ENCODE measurements at places on chromosomes 1 and 21. TPM values are rescaled to one million over a fixed set of nuclear protein-coding genes. Genes with fewer than 3 reads are reported as not detected.

DNA sequence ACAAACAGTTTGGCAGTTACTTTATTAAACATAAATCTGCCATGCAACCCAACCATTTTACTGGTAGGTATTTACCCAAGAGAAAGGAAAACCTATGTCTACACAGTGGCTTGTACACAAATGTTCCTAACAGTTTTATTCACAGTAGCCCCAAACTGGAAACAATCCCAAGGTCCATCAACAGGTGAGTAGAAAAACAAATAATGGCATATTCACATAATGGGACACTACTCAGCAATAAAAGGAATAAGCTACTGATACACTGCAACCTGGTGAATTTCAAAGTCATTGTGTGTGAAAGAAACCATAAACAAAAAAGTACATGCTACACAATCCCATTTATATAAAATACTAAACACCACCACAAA is 12.7 kb downstream of the KYAT3 start:
- DNase-seq = no peak

- DNase-seq = no peak
Observed at GRCh38 chr1:31257213-31257612, 17.5 kb upstream of the NKAIN1 start.

DNA sequence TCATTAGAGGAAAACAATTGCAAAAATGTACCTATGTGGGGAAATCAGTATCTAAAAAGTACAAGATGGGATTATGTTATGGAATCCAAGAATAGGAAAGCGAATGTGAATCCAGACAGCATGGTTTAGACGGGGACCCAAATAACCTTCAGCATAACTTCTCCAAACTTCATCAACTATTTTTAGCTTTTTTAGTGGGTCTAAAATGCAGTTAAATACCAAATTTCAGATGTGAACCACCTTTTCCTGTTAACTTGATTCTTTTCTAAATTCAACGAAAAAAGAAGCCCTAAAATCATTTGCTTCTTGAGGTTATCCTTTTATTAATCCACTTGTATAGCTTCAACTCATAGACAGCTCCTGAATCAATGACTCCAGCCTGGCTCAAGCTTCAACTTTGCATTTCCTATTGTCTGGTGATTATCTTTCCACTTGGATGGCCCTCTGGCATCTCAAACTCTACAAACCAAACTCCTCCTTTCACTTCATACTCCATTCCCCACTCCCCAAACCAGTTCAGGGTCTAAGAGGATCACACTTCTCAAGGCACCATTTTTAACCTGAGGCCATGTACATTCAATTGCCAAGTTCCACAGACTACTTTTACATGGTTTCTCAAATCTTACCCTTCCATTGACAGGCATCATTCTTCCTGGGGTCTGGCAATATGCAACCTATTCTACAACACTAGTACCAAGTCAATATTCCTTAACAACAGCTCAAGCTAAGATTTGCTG is 7.4 kb downstream of the ERRFI1 start:
- no peak for DNase-seq

GRCh38 chr1:237279629-237280028 is 237.6 kb downstream of the RYR2 start:
- no peak for DNase-seq

DNA sequence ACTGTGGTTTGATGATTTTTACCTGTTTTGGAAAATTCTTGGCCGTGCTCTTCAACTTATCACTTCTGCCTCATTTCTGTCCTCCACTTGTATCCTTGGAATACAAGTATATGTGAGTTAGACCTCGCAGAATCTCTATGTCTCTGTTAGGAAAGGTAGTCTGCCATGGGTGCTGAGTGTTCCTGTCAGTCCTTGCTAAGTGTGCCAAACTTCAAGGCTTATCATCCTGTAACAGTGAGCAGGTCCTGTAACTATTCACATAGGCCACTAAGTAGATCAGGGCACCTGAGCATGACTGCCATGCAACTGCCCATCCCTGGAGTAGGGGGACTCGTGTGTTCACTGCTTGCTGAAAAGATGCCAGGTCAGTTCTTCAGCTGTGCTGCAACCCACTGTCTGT is 24.2 kb upstream of the BMP8B start:
- DNase-seq = no peak

Gene LRRC53
- total RNA-seq = not detected

Data from activated CD4-positive, alpha-beta T cell treated with anti-CD3 and anti-CD28 coated beads, Interleukin-2, amount 10 ng/mL, durations not matched to agents 7 days and 5 days (primary cell).